ENCODE measurements at places on chromosomes 11 and 22.

- DNase-seq: peak; percentile 58
These were observed 24.7 kb downstream of the LAYN start for GRCh38 chr11:111565114-111565720.

GRCh38 chr11:92964471-92964870, 5.0 kb upstream of the MTNR1B start:
- no peak for DNase-seq

DNA sequence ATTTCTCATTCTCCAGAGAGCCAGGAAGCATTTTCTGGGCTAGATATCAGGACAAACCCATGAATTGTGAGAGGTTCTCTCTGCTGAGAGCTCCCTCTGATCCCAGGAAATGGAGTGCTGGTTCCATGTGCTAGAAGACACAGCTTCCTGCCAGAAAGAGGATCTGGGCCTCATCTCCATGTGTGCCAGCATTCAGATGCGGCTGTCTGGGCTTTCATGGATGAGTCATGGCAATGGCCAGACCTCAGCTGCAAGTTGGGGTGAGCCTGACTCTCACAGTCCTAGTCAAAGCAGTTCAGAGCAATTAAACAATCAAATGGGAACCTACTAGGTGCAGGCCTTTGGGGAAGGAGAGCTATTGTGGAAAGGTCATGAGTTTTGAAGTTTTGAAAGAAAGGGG, 82.3 kb upstream of the EED start:
- no peak for DNase-seq

DNA sequence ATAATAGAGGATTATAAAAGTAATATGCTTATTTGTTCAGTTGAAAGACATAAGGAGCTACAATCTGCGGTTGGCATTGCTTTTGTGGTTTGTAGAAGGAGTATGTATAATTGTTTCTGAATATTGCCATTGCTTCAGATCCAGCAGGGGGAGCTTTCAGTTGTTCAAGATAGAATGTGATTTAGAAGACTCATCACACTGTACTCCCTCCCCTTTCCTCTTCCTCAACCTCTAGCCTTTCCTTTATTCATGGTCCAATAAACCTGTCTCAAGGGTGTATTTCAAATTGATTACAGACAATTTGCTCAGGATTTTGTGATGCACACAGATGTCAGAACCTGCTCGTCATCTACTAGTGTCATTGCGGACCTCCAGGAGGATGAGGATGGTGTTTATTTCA, 9.8 kb downstream of the PRMT3 start:
- no peak for DNase-seq

DNA sequence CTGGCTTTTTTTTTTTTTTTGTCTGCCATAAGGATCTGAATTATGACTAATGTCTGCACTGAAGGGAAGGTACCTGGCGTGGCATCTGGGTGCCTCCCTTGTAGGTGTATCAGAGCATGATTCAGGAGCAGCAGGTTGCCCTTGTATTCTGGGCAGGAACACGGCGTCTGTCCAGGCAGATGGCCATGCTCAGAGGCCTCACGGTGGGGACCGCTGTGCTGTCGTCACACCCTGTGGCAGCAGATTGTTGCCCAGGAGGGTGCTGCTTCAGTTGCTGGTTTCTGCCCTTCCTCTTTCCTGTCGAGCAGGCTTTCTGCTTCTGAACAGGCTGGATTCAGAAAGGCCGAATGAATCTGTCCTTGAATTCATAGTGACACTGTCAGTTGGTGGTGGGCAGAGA, 11.0 kb downstream of the ZNRF3 start:
- no peak for DNase-seq

DNA sequence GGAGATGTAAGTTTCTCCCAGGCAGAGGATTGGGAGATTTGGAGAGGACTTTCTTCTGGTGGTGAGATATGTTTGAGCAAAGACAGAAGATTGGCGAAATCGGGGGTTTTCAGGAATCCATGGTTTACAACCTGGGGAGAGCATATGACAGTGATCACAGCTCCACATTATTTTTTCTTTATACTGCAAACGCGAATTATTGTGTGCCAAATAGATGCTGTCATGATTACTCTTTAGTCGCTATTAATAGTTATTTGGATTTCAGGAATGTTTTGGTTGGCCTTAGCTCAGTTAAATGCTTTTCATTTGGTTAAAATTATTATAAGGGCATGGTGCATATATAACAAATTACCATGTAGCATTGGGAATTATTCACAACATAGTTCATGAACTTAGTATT, 15.2 kb downstream of the ATXN10 start:
- no peak for DNase-seq

DNA sequence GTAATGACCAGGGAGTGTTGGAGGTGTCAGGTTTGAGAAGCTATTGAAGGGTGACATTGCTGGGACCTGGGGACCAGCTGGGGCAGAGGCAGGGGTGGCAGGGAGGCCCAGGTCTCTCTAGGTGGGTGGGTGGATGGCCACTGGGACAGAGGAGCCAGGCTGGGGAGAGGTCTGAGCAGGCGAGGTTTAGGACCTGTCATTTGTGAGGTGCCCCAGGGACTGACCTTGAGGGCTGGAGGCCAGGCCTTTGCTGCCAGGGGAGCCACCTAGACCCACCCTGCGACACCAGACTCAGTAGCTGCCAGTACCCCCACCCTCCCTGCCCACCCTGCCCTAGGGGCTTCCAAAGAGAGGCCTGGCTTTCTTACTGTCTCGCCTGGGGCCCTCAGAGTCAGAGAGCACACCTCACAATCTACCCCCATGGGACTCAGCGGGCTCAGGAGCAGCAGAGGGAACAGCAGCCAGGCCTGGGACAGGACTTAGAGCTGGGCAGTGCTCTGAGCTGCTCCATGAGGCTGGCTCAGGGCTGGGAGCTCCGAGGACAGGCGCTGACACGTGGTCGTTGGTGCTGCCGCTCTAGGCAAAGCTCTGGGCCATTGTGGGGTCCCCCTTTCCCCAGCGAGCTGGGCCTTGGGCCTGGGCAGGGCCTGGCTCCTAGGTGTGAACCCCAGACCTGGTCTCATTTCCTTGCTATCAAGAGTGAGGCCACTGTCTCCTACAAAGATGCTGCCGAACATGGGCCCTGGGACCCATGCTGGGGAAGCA, 28.6 kb upstream of the PPARA start:
- no peak for DNase-seq

DNA sequence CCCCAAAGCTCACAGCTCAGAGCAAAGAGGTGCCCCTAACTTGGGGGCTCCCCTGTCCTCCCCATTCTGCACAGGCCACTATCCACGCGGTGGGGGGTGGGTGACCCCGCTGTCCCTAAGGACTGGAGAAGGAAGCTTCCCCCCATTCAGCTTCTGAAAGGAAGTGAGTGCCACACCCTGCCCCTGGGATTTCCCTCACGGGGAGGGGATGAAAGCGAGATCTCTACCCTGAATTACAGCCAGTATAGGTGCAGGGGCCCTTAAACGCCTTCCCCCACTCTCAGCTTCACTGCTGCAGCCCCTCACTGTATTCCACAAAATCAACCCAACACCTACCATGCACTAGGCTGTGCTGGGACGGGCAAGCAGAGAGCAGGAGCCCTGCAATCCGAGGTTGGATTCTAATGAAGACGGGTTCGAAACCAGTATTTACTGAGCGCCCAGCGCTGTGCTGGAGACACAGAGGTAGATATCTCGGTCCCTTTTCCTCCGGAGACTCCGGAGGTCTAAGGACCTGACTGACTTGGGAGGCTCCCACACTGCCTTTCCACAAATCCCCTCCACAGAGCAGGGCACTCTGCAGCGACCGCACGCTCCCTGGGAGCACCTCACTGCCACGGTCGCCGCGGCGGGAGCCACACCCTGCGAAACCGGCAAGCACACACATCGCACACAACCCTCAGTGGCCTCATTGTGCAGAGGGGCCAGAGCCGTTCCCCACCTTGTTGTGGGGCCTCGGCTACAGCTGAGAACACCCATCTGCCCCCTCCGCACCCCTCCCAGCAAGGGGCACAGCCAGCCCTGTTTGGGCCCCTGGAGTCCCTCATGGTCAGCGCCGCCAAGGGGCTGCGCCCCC, 1.8 kb downstream of the AHNAK start:
- DNase-seq: no peak

GRCh38 chr11:110948112-110948511, 235.9 kb upstream of the ARHGAP20 start:
- no peak for DNase-seq

DNA sequence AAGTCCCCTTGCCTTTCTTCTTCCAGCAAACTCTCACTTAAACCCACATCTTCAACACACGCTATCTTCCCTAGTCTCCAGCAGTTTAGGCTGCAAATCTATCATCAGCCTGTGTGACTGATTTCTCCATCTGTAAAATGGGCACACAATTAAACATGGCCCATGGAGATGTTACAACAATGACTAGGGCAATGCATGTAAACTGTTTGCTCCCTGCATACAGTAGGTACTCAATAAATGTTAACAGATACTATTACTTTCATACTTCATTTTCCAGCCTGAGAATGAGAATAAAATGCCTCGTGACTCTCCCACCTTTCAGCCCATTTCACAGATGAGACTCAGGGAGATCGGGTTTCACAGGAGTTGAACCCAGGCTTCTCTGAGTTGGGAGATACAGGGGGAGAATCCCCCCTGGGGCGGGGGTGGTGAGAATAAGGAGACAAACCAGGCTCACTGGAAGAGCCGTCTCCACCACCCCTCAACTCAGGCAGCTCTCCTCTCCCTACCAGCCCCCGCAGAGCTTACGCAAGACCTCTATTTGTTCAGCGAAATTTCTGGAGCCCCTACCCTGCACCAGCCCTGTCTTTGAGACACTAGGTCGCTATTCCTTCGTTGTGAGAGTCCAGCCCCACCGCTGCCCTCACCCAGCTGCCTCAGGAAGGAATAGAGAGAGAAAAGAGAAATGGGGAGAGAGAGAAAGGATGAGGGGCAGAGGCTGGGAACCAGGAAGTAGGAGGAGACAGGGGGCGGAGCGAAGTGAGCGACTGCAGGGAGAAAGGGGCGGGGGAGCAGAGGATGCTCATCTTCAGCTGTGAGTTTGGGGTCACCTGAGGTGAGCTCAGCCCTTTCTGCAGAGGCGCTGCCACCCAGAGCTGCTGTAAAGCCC, 42.1 kb upstream of the KLHL35 start:
- DNase-seq: peak; percentile 40

DNA sequence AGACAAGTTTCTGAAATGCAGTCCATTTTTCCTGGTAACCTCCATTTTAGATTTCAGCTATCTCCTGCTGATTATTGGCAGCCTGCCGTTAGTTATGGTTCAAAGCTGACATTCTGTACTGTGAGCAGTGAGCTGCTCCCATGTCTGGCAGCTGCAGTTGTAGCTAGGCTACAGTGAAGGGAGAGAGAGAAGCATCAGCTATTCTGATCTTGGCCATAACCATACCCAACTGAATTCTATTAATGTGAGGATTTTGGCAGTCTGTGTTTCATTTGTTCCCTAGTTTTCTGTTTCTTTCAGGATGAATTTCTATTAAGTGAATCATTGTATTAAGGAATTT, 33.4 kb downstream of the SIK2 start:
- no peak for DNase-seq

DNA sequence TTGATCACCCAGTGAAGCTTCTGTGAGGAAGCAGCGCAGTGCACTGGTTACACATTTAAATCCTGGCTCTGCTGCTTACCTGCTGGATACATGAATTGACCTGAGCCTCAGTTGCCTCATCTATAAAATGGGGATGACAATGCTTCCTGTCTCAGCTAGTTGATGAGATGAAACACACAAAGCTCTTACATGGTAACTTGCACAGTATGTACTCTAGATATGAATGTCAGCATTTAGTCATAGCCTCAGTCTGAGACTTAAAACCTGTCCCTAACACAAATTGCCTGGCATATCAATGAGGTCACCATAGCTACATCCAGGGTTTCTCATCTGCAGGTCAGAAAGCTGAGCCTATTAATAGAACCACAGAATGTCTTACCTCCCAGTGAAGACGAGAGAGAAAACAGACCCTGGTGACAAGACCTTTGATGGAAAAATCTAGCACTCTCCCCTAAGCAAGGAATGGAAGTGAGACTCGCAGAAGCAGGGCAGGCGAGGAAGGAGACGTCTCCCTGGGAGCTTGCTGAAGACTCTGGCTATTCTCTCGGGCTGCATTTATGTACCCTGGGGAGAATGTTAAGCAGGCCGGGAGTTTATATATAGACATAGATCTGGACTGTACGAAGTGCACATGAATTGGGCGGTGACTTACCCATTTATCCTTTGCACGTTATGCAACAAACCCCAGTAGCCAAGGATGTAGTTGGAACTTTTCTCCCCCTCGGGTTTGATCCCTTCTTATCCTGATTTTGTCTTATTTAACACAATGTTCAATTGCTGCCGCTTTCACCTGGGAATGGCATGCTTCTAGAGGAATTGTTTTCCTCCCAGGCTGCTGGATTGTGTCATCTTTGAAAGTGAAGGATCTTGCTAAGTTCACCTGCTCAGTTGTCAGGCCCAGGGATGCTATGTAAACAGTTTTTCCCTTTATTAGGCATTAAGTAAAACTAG, 18.0 kb downstream of the SDHAF2 start:
- no peak for DNase-seq

- no peak for DNase-seq
These were observed 30.1 kb downstream of the KIAA0930 start for GRCh38 chr22:45210577-45210976.

GRCh38 chr11:92313784-92314183, 89.2 kb downstream of the FAT3 start:
- DNase-seq: no peak

GRCh38 chr11:94791216-94791889, 23.2 kb downstream of the AMOTL1 start:
- DNase-seq: no peak

DNA sequence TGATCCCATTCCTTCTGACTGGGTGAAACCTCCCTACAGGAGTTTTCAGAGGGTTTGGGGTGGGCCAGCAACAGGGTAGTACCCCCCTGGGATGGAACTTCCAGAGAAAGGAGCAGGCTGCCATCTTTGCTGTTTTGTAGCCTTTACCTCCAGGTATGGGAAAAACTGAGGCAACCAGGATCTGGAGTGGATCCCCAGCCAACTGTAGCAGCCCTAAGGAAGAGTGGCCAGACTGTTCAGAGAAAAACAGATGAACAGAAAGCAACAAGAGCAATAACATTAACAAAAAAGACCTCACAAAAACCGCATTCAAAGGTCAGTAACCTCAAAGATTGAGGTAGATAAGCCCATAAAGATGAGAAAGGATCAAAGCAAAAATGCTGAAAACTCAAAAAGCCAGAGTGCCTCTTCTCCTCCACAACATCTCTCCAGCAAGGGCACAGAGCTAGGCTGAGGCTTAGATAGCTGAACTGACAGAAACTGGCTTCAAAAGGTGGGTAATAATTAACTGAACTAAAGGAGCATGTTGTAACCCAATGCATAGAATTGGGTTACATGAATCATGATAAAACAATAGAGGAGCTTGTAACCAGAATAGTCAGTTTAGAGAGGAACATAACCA, 1288.6 kb upstream of the CNTN5 start:
- no peak for DNase-seq

- no peak for DNase-seq
These were observed 49.2 kb downstream of the KREMEN1 start for GRCh38 chr22:29122041-29122440.

- DNase-seq: no peak
These were observed 77.2 kb upstream of the ZBED5 start for GRCh38 chr11:10935015-10935559.

DNA sequence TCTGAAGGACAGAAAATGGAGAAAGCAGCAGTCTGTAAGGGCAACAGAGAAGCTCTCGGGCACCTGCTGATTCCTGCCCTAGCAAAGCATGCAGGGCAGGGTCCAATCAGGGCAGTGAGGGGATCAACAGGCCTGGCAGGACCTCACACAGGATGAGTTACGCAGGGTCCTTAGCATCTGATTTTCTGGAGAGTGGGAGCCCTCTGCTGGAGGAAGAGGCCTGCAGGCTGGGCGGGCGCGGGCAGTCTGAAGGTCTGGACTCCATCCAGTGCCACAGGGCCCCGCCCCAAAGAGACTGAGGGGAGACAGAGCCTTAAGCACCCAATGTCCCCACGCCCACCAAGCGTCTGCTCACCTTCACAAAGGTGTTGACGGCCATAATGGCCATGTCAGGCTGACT, 28.9 kb downstream of the AP1B1 start:
- no peak for DNase-seq
